ENCODE measurements at places on chromosomes 3 and 15. TPM values are rescaled to one million over a fixed set of nuclear protein-coding genes. Genes with fewer than 3 reads are reported as not detected.

DNA sequence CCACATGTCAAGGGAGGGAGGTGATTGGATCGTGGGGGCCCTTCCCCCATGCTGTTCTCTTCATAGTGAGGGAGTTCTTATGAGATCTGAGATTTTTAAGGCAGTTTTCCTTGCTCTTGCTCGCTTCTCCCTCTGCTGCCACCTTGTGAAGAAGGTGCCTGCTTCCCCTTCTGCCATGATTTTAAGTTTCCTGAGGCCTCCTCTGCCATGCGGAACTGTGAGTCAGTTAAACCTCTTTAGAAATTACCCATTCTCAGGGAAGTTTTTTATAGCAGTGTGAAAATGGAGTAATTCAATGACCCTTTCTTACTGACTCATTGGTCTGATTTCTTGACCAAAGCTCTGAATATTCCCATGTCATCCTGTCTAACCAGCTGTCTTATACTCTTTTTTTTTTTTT is 484.4 kb upstream of the TPRG1 start:
- peaks cover 7% of the 10 kb centered on the region for H3K4me1 ChIP-seq
- H3K36me3 ChIP-seq: no peaks in the 10 kb centered on the region
- peak; percentile 6 for DNase-seq
- no peak overlapping the region for H3K4me3 ChIP-seq

DNA sequence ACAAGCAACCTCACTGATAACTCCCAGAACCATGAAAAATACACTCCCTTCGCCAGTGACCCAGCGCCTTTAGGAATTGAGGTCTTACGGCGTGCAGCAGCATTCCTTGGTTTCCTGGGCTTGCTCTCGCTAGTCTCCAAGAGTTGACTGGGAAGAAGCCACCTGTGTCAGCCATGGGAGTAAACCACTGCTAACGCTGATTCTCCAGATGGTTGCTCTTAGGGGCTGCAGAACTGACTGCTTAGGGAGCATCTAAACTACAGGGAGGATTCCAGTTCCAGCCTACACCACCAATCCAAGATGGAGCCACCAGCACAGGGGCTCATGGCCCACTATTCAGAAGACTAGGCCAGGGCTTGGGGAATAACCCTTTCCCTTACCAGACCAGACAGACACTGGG is 2.4 kb downstream of the RBPMS2 start:
- H3K27ac ChIP-seq: no peak overlapping the region
- no peaks in the 10 kb centered on the region for H3K27me3 ChIP-seq
- H3K36me3 ChIP-seq: no peaks in the 10 kb centered on the region
- no peak for DNase-seq
- no peak overlapping the region for H3K4me3 ChIP-seq

DNA sequence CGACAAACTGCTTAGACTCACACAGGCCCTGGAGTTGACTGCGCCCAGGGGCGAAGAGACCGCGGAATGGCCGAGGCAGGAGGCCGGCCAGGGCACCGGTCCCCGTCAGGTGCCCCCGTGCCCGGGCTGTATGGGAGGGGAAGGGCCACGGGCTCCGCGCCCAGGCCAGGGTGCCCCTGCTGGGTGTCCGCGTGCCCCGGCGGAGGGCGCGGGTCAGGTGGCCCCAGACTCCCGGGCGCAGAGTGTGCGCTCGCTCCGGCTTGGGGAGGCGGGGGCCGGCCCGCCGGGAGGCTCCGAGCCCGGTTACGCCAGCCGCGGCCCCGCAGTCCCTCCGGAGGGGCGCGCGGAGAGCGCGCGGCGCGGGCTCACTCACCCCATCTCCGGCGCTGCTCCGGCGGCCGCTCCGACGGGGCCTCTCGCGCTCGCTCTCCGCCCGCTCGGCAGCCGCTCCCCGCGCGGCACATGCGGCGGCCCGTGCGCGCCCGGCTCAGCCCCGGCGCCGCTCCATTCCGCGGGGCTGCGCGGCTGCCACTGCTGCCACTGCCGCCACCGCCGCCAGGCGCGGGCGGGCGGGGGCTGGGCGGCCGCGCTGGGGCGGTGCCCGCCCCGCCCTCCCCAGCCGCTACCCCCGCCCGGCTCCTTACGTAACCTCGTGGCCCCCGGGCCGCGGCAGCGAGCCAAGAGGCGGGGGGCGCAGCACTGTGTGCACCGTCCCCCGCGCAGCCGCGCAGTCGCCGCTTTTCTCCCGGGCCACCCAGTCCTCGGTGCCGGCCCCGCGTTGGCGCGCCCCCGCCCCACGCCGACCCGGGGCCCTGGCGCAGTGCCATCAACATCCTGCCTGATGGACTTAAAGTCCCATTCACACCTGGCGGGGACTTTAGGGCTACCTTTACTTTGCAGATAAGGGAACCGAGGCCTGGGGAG is at the start of gene HOMER2:
Gene HOMER2 (minus strand): TSS at position 563 of the 924 bp plus-strand sequence. CDS start 185 bp downstream, at position 378.
- H3K4me1 ChIP-seq: peaks cover 2% of the 10 kb centered on the region
- peak within 1 kb of the TSS; percentile 11 for H3K4me3 ChIP-seq
- H3K27ac ChIP-seq: no peak within 1 kb of the TSS
- peaks cover 16% of the 10 kb centered on the region for H3K27me3 ChIP-seq

- H3K4me3 ChIP-seq: no peak overlapping the region
- no peak overlapping the region for H3K27ac ChIP-seq
- H3K27me3 ChIP-seq: no peaks in the 10 kb centered on the region
- no peaks in the 10 kb centered on the region for H3K4me1 ChIP-seq
- no peak for DNase-seq
Measured at GRCh38 chr3:78414261-78414660, 1353.5 kb downstream of the ROBO1 start.

Gene CD96
- total RNA-seq: not detected

Gene SH3GL3
- not detected for total RNA-seq

- DNase-seq: no peak
- no peak overlapping the region for H3K27ac ChIP-seq
Measured at GRCh38 chr3:41050144-41050543, 149.2 kb upstream of the CTNNB1 start.

Gene PIERCE2
- total RNA-seq: 2.3 TPM

GRCh38 chr3:188049606-188050530 is 104.1 kb upstream of the LPP start:
- no peak overlapping the region for H3K27ac ChIP-seq
- H3K27me3 ChIP-seq: peaks cover 7% of the 10 kb centered on the region
- H3K36me3 ChIP-seq: no peaks in the 10 kb centered on the region

Gene TNNC1
- total RNA-seq: not detected

Gene PYGO1
- total RNA-seq: 7.6 TPM

- no peaks in the 10 kb centered on the region for H3K36me3 ChIP-seq
- H3K4me1 ChIP-seq: no peaks in the 10 kb centered on the region
- no peak overlapping the region for H3K27ac ChIP-seq
Measured at GRCh38 chr3:127834771-127835170, 12.5 kb upstream of the MGLL start.

- no peaks in the 10 kb centered on the region for H3K27me3 ChIP-seq
- no peak overlapping the region for H3K4me3 ChIP-seq
- H3K36me3 ChIP-seq: no peaks in the 10 kb centered on the region
- DNase-seq: no peak
- H3K4me1 ChIP-seq: no peaks in the 10 kb centered on the region
Measured at GRCh38 chr15:25812073-25812472, 51.1 kb downstream of the ATP10A start.

DNA sequence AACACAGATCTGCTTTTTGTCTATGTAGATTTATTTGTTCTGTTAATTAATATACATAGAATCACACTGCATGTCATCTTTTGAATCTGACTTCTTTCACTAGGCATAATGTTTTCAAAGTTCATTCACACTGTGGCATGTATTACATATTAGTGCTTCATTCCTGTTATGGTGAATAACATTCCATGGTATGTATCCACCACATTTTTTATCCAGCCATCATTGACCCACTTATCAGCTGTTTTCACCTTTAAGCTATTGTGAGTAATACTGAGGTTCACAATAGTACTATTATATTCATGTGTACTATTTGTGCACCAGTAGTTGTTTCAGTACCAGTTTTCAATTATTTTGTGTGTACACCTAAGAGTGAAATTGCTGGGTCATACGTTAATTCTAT is 230.6 kb upstream of the CNTN3 start:
- H3K36me3 ChIP-seq: no peaks in the 10 kb centered on the region
- H3K27me3 ChIP-seq: no peaks in the 10 kb centered on the region
- no peak overlapping the region for H3K4me3 ChIP-seq

DNA sequence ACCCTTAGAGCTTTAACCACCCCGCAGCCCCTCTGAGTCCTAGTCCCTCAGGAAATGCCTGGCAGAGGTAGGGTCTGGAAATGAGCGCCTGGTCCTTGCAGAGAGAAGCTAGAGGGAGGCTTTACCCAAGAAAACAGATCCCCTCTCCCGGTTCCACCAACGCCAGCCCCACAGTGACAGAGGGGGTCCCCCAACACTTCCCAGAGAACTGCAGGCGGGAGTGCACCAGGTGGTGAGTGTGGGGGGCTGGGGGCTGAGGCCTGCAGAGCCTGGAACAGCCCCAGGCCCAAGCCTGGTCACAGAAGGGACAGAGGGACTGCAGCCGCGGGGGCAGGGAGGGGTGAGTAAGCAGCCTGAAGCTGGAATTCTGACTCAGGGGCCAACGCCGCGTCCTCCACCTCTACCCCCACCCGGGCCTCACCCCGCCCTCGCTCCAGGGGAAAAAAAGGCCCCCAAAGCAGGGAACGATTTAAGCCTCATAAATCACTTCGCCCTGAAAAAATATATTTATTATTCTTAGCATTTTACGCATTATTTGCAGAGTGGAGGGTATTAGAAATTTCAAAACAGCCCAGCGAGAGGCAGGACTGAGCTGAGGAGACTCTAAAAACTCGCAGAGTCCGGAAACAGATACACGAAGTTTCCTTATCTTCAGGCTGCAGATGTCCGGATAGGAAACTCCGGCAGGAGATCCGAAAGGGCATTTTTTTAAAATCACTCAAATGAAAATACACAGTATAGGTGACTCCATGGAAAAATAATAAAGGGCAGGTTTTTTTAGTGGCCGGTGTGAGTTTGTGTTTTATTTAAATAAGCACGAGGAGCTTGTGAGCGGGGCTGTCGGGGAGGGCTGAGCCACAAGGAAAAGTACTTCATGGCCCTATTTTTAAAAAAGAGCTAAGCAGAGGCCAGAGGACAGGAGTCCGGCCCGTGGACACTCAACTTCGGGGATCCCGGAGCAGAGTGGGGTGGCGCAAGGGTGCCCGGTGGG is 10.0 kb downstream of the GATA2 start:
- peaks cover 52% of the 10 kb centered on the region for H3K4me1 ChIP-seq
- H3K27ac ChIP-seq: peak overlapping the region; percentile 97
- H3K27me3 ChIP-seq: no peaks in the 10 kb centered on the region
- peak overlapping the region; percentile 77 for H3K4me3 ChIP-seq
- peak; percentile 99 for DNase-seq

- peak; percentile 70 for DNase-seq
- H3K27ac ChIP-seq: peak overlapping the region; percentile 41
- H3K27me3 ChIP-seq: no peaks in the 10 kb centered on the region
- H3K4me3 ChIP-seq: no peak overlapping the region
- no peaks in the 10 kb centered on the region for H3K36me3 ChIP-seq
Measured at GRCh38 chr3:159929171-159930141, 59.2 kb upstream of the IL12A start.

DNA sequence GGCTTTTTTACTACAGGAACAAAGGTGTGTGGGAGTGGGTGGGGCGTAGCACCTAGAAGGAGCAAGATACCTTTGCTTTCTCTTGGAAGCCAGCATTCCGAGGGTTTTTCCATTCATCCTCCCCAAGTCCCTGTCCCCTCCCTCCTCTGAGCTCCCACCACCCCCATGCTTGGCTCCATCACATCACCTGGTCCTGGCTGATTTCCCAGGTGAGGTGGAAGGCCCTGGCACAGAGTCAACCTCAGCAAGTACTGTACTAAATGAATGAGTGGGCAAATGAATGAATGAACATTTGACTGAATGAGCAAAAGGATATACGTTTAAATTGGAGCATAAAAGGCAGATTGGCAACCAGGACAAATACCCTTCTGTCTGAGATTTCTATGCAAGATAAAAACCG is 45.4 kb downstream of the DZIP1L start:
- DNase-seq: no peak
- H3K4me1 ChIP-seq: no peaks in the 10 kb centered on the region
- H3K4me3 ChIP-seq: no peak overlapping the region
- no peaks in the 10 kb centered on the region for H3K27me3 ChIP-seq
- no peaks in the 10 kb centered on the region for H3K36me3 ChIP-seq

DNA sequence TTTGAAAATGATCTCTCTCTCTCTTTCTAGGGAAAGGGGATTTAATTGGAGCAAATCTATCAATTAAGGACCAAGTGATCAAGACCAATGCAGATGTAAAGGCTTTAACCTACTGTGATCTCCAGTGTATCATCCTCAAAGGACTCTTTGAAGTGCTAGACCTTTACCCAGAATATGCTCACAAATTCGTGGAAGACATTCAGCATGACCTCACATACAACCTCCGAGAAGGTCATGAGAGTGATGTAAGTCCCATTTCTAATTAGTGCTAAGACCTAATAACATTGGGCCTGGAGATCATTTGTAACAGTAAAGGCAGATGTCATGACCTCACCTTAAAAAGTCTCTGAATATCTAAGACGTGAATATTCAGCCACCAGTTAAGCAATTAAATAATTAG is 308.4 kb downstream of the KCNH8 start:
- H3K27me3 ChIP-seq: no peaks in the 10 kb centered on the region
- H3K4me1 ChIP-seq: no peaks in the 10 kb centered on the region
- H3K4me3 ChIP-seq: no peak overlapping the region
- no peak for DNase-seq
- H3K36me3 ChIP-seq: no peaks in the 10 kb centered on the region

Gene DLL4
- total RNA-seq: 75.8 TPM

Gene MANF
- total RNA-seq: 248 TPM

DNA sequence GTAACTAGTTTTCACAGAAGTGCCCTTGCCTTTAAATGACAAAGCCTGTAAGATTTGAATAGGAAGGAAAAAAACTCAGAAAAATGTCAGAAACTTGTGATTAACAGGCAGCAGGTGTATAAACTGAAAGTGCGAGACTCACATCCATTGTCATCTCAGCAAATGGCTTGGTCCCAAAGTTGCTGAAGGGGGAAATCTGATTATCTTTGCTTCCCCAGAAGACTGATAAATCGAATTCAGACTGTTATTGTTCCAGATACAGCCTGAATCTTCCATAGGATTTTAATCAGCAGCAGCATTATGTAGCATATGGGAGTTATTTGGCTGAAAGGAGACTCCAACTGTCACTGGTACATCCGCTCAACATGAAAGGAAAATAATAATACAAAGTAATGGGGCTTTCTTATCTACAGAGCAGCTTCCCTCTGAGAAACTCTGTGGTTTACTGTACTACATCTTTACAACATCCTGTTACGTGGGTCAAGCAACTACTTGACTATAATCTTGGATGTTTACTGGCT is 550.4 kb upstream of the CCDC54 start:
- no peaks in the 10 kb centered on the region for H3K36me3 ChIP-seq
- peak; percentile 67 for DNase-seq
- no peak overlapping the region for H3K4me3 ChIP-seq
- no peaks in the 10 kb centered on the region for H3K27me3 ChIP-seq
- no peaks in the 10 kb centered on the region for H3K4me1 ChIP-seq
